ENCODE measurements at places on chromosomes 12 and 14.

GRCh38 chr14:75519826-75520728 lies 2.2 kb upstream of the BATF start:
- DNase-seq, result no peak

- DNase-seq, result no peak
These were observed 92.3 kb downstream of the KCNK13 start for GRCh38 chr14:90154110-90154509.

GRCh38 chr14:53515276-53515675 lies 362.2 kb upstream of the DDHD1 start:
- no peak for DNase-seq

DNA sequence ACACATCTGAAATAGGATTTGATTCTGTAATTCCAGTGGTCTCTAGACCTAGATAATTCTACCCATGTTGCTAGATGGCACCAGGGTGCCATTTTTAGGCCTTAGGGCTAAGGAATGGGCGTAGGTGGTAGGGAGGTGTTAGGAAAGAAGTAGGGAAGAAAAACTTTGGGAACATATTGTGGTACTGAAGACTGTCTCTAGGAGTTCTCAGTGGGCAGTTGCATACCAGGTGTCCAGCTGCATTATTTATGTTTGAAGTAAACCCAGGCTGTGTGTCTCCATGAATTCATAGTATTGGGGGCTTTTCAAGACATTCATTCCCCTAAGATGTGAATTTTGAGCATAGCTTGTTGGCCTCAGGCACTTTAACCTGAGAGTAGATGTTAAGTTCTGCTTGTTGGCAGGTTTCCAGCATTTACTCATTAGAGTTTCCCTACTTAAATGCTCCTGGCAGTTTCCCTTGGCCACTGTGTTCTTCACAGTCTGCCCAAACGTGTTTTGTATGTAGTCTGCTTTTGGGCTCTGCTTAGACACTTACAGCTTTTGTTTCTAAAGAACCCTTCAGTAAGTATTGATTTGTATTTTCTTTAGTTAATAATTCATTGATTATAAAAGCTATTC lies 31.5 kb upstream of the CCT2 start:
- DNase-seq, result no peak

DNA sequence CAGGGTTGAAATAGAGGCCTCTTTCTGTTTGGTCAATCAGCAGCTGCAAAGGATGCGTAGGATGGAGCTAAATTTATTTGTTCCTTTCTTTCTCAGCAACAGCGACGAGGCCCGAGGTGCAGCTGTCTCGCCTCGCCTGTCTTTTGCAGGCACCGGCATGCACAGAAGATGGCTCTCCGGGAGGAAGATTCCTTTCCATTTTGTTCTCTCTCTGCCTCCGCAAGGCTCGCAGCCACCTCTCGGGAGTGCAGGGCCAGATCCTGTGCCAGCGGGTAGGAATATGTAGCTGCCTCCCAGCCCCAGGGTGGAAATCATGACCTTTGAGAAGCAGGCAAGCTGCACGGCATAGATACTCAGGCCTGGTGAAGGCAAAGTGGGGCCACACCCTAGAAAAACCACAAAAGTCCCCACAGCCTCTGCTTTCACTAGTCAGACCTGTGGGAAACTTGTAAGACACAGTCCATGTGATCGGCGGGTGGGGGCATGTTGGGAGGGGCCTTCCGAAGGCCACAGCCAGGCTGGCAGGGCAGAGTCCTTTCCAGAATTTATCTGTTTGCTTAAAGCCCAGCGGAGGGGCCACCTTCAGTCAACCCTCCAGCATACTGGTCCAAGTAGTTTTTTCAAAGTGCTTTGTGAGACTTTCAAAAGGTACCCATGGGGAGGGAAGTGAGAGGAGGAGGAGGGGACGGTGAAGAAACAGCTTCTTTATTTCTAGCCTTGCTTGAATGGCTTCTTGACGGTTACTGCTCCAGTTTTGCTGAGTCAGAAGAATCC lies at the start of gene MAP1LC3B2:
Gene MAP1LC3B2, plus strand, starts transcription at position 220 of the 774 bp plus-strand sequence. CDS start 16,562 bp downstream, outside the sequence.
- DNase-seq, result peak; percentile 68

DNA sequence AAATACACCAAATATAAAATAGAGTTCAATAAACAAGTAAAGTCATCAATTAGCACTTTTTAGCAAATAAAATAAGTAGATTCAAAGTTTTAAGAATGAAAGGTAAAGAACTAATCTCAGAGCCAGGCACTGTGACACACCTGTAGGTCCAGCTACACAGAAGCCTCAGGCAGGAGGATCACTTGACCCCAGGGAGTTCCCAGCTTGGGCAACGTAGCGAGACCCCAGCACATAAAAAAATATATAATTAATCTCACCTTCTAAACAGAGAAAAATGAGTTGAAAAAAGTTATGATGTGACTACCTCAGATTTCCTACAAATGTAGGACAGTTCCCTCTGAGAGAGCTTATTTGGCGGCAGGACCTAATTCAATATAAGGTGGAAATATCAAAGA lies 19.3 kb downstream of the DAD1 start:
- DNase-seq, result no peak

GRCh38 chr12:47828008-47828975 lies 8.6 kb upstream of the HDAC7 start:
- DNase-seq, result no peak

- no peak for DNase-seq
These were observed 36.5 kb downstream of the FBXO33 start for GRCh38 chr14:39395555-39396254.

- no peak for DNase-seq
These were observed 3.5 kb downstream of the EPYC start for GRCh38 chr12:91001306-91001705.

DNA sequence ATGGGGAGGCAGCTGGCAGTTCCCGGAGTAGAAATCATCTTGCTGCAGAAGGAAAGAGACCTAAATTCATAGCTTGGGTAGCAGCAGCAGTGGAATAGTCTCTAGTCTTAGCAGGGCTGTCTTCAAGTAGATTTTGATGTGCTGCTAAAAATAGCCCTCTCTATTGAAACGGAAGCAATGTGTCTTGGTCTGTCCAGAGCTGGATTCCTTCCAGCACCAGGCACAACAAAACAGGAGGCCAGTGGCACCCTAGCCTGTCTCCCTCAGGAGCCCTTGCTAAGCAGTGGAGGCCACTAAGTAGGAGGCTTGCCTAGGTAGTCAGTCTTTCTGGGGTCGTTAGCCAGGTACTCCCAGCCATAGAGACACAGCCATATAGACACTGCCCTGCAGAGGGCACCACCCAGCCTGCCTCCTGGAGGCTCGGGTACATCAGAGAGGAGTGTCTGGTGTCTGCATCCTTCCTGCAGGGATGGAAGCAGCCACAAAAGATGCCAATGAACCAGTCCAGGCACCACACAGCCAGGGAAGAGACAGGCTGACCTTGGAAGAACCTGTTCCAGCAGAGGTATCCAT lies 97.5 kb downstream of the CRACR2A start:
- no peak for DNase-seq

GRCh38 chr12:21583587-21583986 lies 21.1 kb downstream of the GYS2 start:
- DNase-seq, result no peak

DNA sequence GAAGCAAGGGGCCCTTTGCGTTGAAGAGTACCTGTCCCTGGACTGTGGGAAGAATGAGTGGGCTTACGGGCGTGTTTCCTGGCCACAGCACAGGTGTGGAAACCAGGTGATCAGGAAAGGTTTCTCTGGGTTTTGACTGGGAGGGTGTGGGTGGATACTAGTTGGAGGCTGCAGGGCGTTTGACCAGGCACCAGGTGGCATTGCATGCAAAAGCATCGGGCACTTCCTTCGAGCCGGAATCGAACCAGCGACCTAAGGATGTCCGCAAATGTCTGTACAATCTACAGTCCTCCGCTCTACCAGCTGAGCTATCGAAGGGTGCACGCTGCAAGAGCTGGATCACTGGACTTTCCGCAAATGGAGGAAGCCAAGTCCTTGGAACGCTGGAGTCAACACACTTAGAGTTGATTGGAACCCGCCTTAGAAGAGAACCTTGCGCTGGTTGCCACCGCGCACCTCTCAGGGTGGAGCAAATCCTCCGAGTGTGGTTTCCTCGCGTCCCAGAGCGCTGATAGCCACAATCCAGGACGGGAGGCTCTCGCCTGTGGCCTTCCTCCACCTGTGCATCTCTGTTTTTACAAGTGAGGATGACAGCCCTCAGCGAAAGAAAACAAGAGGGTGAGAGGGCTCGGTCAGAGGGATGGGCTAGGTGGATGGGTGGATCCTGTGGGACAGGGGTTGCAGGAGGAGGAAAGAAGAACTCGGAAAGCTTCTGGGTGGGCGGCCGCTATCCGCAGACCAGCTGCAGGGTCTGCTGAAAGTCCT lies 21.2 kb upstream of the RNASE4 start:
- DNase-seq, result peak; percentile 10

DNA sequence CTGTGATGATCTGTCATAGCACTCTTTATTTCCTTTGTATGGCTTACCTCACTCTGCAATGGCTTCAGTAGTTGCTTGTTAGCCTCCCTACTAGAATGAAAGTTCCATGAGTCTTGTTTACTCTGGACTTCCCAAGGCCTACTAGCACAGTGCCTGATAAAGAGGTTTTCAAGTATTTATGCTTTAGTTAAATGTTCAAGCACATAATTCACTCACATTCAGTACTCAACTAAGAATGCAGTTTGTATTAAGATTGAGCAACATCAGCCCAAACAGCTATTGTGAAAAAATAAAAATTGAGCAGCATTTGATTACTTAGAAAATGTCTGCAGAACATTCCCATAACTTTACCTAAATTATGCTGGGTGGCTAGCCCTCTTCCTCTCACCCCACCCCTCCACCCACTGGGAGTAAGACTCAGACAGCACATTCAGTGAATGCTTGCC lies 158.9 kb upstream of the AMIGO2 start:
- no peak for DNase-seq

DNA sequence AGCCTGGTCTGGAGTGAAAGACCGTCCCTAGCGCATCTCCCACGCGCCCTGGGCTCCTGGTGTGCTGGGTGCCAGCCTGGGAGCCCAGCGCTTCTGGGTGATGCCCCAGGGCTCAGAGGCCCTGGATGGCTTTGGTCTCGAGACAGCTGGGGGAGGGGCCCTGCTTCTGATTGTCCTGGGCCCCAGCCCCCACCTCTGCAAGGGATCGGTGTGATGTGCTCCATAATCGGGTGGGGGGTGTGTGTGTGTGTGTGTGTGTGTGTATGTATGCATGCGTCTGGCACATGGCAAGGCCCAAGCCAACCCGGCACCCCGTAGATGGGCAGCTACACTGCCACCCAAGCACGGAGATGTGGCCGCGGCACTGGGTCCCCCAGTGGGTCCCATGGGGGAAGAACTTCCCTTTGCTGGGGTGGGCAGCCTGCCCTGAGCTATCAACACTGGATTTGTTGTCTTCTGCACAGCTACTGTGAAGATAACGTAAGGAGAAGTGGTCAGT lies 3.1 kb downstream of the ZBTB42 start:
- no peak for DNase-seq

DNA sequence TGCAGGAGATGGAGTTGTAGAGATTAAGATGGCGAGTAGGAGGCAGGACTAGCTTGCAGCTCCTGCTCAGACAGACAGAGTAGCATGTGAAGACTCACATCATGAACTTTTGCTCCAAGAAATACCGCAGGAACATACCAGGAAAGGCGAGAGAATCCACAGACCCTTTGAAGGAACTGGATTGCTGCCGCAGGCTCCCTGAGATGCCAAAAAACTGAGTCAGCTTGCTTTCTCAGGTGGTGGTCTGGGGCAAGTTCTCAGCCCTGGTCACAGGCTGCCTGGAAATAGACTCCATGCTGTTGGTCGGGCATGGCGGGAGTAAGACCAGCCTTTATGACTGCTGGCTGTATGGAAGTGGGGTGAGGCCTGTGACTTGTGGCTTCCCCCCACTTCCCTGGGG lies 163.6 kb upstream of the NAV3 start:
- no peak for DNase-seq

- DNase-seq, result peak; percentile 49
These were observed 6.3 kb upstream of the LTBP2 start for GRCh38 chr14:74618078-74618952.

DNA sequence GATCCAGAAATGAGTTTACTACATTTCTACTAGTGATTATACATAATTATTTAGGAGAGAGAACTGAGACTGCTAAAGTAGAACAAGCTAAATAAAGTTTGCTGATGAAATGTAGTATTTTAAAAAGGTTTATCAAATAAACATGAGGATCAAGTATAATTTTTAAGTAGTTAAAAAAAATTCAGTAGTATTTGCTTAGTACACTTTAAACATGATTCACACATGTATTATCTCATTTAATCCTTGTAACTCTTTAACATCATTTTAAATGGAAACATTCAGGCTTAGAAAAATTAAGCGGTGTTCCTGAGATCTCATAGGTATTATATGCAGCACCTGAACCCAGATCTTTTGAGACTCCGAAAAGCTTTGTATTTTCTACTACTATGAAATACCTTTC lies 8.7 kb downstream of the SNW1 start:
- DNase-seq, result no peak

- DNase-seq, result no peak
These were observed 41.4 kb upstream of the MANSC4 start for GRCh38 chr12:27821259-27821973.

DNA sequence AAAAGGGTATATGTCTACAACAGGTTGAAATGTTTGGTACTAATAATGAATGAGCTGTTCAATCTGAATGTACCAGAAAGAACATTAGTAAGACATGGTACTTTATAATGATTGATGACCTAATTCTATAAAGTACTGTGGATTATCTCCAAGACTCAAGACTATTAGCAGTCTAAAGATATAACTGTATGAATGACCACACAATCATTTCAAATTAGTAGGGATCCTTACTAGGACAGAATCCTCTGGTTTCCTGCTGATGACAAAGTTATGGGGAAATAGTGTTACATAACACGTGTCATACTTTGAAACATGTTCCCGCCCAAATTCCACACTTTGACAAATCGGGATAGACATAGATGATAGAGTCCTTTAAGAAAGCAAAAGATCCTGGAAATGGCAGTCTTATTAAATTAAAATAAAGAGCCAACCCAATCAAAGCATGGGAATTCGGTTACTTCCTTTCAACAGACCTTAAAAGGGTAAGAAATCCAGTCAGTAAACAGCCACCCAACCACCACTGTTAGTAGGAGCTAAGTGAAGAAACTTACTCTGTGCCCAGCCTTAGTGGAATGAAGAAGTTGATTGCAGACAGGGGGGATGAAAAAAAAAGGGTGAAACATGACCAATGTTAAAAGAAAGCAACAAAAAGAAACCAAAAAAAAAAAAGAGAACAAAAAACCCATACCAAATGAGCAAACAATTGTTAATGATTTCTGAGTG lies 2.8 kb downstream of the VPS29 start:
- DNase-seq, result no peak

GRCh38 chr14:20332788-20333493 lies at the start of gene CCNB1IP1:
CCNB1IP1 (minus strand) TSS chr14:20333279; CDS start chr14:20316523, 16,756 bp downstream.
- no peak for DNase-seq

- no peak for DNase-seq
These were observed 36.4 kb upstream of the GXYLT1 start for GRCh38 chr12:42180990-42181596.

DNA sequence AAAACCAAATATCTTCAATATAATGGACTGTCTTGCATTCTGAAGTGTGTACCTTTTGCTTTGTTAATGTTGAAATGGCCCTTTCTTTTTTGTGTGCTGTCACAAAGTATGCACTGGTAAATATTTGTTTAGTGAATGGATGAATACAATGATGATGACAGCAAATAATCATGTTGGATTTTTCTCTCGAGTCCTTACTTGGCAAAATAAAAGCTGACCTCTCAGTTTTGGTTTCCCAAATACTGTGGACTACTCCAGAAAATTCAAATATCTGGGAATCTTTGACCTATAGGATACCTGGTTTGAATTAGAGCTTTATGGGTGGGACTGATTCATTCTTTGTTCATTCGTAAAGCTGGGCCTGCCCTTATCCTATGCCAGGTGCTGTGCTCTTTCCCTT lies 5.5 kb downstream of the UBE3B start:
- DNase-seq, result no peak

- DNase-seq, result no peak
These were observed 149.7 kb upstream of the ARHGAP5 start for GRCh38 chr14:31927348-31927832.
